ENCODE measurements at places on chromosomes 1 and 21. TPM values are rescaled to one million over a fixed set of nuclear protein-coding genes. Genes with fewer than 3 reads are reported as not detected.
A peak's percentile ranks its signal among the peaks of the same experiment; 100 is the strongest.

- no peak for DNase-seq
- H3K27me3 ChIP-seq: no peaks in the 10 kb centered on the region
- H3K36me3 ChIP-seq: no peaks in the 10 kb centered on the region
- no peak overlapping the region for H3K4me3 ChIP-seq
Observed at GRCh38 chr1:213266983-213267772, 216.1 kb downstream of the RPS6KC1 start.

- no peaks in the 10 kb centered on the region for H3K27me3 ChIP-seq
- no peaks in the 10 kb centered on the region for H3K4me1 ChIP-seq
- H3K36me3 ChIP-seq: no peaks in the 10 kb centered on the region
- no peak overlapping the region for H3K27ac ChIP-seq
- no peak for DNase-seq
- no peak overlapping the region for H3K4me3 ChIP-seq
Observed at GRCh38 chr21:45209685-45210284, 77.9 kb downstream of the POFUT2 start.

The DENND1B gene
- total RNA-seq: 23.5 TPM

DNA sequence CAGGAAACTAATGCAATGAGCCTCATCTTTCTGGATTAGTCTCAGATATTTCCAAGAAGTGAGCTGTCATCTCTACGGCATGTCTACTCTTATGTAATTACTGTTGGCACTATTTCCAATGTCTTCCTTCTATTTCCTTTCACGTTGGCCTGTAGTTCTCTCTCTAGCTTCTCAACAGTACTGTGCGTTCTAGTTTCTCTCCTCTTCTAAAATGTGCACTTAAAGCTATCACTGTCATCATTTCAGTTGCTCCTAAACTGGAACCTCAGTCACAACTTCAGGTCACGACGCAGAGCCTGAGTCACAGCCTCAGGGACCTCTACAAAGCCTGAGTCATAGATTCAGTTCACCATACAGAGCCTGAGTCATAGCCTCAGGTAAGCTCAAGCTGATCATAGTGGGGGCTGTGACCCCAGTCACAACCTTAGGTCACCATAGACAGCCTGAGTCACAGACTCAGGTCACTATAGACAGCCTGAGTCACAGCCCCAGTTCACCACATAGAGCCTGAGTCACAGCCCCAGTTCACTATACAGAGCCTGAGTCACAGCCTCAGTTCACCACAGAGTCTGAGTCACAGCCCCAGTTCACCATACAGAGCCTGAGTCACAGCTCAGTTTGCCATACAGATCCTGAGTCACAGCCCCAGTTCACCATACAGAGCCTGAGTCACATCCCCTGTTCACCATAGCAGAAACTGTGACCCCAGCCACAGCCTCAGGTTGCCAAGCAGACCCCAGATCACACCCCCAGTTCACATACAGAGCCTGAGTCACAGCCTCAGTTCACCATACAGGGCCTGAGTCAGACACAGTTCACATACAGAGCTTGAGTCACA is 13.0 kb downstream of the WNT9A start:
- no peak for DNase-seq
- no peaks in the 10 kb centered on the region for H3K27me3 ChIP-seq
- peak overlapping the region; percentile 46 for H3K27ac ChIP-seq
- no peaks in the 10 kb centered on the region for H3K4me1 ChIP-seq

The SUSD4 gene
- total RNA-seq: 4.6 TPM

- DNase-seq: no peak
- no peak overlapping the region for H3K4me3 ChIP-seq
- H3K36me3 ChIP-seq: no peaks in the 10 kb centered on the region
- peaks cover 9% of the 10 kb centered on the region for H3K4me1 ChIP-seq
Observed at GRCh38 chr21:45292399-45293219, 4.9 kb upstream of the POFUT2 start.

The TEDDM1 gene
- total RNA-seq: not detected

The ANKRD35 gene
- 0.28 TPM for total RNA-seq

All from thymus (tissue), 14 donors.